GDM1 (cell line): ENCODE measurements at places on chromosomes 2 and 18.

GRCh38 chr2:187964746-187965145 is 326.9 kb upstream of the GULP1 start:
- no peak for DNase-seq

DNA sequence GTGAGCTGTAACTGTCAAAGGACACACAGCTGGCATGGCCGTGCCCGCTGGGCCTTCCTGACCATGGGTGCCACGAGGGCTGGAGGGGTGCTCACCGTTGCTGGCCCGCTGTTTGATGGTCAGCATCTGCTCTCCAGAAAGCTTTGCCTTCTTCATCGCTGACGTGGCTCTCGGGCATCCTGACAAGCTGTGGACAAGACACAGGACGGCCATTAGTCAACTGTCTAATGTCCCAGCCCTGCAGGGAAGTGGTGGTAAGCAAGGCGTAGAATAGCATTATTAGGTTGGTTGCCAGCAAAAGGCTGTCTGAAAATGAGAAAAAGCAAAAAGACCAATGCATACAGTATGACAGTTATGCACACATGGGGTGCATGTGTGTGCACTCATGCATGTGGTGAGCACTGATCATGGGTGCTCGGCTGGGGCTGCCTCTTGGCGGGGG is 64.7 kb upstream of the PXDN start:
- DNase-seq: no peak

DNA sequence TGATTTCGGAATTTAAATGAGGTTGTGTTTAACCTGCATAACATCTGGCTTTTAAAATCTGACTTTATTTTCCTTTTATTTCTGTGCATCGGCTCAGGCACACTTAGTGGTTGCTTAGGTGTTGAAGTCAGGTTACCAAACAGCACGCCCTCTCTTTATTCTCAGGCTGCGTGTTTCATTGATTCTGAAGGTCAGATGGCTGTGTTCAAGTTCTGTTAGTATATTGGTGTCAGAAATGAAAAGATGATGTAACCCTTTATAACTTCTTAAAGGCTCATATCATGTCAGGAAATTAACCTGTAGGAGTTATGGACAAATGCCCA is 246.5 kb downstream of the LDLRAD4 start:
- DNase-seq: no peak

DNA sequence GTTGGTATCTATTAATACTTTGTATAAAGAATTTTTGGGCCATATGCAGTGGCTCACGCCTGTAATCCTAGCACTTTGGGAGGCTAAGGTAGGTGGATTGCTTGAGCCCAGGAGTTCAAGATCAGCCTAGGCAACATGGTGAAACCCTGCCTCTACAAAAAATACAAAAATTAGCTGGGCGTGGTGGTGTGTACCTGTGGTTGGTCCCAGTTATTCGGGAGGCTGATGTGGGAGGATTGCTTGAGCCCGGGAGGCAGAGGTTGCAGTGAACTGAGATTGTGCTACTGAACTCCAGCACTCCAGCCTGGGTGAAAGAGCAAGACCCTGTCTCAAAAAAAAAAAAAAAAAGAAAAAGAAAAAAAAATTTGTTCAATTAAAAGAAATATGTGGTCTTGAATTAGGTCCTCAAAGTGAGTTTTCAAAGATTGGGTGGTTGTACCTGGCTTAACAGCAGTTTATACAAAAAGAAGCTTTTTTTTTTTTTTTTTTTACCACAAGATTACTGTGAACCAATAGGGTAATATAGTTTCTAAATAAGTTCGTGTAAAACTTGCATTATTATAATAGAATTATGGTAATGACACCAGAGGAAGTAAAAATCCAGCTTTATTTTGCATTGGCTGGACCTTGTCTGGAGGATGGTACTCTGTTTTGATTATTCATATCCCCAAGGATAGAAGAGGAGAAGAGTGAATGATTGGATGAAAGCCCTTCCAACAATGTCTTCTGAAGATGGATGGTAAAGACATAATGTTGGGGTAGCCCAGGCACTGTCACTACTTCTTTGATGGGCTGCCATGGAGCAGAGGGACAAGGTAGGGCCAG is 210.3 kb downstream of the MYCN start:
- DNase-seq: no peak

GRCh38 chr2:53672881-53673522 is 94.6 kb upstream of the CHAC2 start:
- DNase-seq: no peak

DNA sequence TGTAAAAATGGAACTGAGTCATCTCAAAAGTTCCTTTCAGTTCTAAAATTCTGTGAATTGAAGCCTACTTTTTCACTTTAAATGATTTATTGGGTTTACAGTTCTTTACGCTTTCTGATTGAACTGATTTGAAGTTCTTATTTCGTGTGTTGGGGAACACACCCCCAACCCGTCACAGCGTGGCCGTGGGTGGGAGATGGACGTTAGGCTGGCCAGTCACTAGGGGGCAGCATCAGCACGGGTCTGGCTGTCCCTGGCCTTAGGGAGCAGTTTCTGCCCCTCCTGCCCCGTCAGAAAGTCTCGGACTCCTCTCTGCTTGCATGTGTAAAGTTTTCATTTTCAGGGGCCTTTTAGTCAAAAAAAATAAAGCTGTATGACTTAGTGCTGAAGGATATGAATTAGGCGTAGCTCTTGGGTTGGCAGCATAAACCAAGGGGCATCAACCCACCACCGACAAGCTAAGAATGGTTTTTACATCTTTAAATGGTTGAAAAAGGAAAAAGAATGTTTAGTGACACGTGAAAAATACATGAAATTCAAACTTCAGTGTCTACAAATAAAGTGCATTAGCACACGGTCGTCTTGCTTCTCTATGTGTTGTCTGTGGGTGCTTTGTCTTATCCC is 63.4 kb downstream of the ZCCHC2 start:
- peak; percentile 20 for DNase-seq

DNA sequence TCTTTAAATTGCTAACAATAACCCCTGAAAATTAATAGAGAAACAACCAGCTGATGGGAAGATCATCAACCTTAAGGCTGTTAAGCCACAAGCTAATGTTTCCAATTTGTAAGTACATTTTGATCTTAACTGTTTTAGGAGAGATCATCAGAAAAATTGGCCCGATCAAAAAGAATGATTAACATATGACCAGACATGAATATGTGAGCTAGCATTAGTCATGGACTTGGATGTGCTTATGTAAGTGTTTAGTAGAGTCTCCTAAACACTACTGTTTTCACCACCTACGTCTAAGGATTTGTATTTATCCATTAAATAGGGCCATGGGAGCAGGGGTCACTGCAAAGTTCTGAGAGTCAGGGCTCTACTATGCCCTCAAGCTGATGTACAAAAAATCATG is 4.3 kb downstream of the LMAN1 start:
- no peak for DNase-seq

DNA sequence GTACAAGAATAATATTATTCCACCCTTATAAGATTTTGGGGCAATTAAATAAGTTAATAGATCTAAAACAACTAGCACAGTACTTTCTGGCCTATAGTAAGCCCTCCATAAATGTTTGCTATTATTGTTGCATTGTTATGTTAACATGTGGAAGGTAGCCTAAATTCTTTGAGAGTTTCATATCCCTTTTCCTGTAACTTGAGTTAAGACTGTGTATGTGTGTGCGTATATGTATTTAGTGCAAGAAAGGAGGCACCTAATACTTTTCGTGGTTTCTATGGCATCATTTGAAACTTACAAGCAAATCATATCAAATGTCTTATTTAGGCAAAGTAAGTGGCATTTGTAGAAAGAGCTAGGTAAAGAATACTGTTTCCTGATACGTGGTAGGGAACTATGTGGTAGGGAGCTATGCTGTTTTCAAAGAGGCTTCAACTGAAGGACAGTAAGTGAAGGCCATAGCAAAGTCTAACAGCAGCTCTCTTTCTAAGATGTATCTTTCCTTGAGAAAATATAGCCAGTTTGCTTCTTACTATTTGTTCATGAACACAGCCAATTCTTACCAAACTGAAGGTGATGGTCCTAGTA is 36.8 kb upstream of the C2orf74 start:
- DNase-seq: no peak
